ENCODE measurements at places on chromosomes 7 and 10.

DNA sequence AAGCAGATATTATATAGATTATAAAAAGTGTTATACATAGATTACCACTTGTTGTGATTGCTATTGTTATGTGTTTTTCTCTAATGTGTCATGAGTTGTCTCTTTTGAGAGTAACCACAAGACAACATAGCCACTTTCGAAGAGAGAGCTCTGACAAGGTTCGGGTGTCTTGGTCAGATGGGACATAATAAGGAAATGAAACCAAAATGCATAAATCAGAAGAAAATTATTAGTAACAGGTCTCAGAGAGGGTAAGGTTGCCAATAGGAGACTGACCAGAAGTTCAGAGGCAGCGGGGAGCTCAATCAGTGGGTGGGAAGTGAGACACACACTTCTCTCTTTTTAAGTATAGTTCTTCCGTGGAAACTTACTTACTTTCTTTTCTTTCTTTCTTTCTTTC, 639.2 kb upstream of the POT1 start:
- no peak for DNase-seq

GRCh38 chr10:127017541-127018297, 112.5 kb downstream of the DOCK1 start:
- no peak for DNase-seq

DNA sequence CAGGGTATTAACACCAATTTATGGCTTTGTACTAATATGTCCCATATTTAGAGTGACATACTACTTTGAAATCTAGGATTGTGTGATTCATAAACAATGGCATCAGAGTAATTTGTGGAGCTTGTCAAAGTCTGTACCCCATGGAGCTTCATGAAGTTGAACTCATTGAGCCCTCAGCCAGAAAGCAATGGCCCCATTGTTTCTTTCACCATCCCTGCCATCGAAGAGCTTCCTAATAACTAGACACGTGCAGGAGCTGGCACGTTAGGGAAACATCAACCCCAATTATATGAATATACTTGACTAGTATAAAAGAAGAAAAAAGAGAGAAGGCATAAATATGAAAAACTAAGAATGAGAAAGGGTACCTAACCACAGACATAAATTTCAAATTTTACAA, 206.6 kb downstream of the CXCL12 start:
- no peak for DNase-seq

DNA sequence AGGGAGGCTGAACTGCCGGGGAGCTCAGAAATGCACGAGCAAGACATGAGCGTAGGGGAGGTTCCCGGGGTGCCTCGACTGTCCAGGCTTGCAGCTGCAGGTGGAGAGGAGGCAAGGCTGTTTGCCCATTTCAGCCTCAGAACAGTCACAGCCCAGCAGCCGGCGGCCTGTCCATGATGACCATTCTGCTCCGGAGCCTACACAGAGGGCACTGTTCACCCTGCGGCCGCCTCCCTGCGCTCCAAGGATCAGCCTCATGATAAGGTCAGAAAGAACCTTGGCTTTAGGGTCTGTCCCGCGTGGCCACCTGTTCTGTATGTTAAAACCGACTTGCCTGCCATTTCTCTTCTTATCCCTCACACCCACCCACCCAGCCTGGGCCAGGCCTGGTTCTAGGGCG, 21.9 kb upstream of the CFAP46 start:
- no peak for DNase-seq

GRCh38 chr10:110426294-110427181, 71.2 kb upstream of the DUSP5 start:
- peak; percentile 37 for DNase-seq

DNA sequence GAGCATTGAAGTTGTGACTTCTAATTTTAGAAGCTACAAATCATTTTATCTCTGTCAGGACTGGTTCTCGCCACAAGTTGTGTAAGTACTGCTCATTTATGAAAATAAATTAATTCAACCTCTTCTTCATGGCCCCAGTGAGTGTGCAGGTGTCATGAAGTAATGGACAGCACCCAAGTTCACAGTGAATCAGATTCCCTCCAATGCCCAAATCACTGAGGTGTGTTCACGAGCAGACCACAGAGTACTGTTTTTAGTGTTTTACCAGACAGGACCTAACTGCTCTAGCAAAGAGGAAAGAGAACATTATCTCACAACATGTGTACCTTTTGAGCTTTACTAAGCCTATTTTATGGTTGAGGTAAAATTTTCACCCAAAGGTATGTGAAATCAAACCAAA, 980.0 kb downstream of the CNTNAP2 start:
- DNase-seq, result no peak

GRCh38 chr7:113100121-113100603, 13.5 kb upstream of the GPR85 start:
- DNase-seq, result no peak

DNA sequence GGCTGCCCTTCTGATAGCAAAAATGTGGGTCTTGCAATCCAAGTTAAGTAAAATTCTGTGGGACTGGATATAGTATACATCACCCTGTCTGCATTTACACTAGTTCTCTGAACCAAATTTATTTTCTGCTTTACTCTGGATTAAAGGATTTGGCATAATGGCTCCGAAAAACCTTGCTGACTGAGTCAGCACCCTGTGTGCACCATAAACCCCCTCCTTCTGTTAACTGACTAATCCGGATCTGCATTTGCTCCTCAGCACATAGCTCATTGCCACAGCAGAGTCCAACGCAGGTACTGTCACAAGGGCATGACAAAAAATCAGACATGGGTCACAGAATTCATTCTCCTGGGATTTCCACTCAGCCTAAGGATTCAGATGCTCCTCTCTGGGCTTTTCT, 1.3 kb downstream of the OR2A5 start:
- DNase-seq, result no peak

DNA sequence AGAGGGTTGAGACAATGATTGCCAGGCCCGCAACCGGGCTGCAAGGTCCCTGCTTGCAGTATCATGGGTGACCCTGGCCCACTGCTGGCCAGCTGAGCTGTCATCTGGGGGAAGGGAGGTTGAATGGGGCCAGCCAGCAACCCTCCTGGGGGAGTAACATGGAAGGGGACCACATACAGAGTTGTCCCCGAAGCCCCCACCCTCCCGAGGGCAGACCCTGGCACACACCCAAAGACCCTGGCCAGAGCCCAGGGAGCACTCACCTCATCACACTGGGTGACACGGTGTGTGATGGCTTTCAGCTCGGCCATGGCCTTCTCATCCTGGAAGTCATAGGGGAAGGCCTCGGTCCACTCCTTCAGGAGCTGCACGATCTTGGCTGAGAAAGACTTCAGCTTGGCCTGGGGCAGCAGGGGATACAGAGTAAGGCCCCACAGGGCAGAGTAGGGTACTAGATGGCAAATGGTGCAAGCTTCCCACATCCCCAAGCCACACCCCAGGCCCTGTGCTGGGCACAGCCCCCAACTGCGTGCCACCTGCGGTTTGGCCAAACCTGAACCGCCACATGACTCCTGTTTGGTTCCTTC, 63.4 kb downstream of the CSGALNACT2 start:
- DNase-seq, result no peak

DNA sequence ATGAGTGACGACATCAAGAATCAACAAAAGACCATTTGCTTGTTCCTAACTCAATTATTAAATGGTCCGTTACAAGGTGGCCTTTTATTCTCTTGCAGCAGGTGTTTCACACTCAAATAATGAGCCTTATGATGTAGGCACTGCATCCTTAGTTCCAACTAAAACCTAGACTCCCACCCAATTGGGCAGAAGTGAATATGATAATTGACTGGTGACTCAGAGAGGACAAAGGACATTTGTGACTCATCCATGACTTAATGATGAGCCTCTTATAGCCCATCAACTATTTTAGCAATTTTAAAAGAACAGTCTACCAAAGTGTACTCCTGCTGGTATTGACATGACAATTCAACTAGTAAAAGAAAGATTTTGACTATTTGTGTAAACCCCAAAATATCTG, 1027.8 kb upstream of the PHF14 start:
- DNase-seq, result no peak

DNA sequence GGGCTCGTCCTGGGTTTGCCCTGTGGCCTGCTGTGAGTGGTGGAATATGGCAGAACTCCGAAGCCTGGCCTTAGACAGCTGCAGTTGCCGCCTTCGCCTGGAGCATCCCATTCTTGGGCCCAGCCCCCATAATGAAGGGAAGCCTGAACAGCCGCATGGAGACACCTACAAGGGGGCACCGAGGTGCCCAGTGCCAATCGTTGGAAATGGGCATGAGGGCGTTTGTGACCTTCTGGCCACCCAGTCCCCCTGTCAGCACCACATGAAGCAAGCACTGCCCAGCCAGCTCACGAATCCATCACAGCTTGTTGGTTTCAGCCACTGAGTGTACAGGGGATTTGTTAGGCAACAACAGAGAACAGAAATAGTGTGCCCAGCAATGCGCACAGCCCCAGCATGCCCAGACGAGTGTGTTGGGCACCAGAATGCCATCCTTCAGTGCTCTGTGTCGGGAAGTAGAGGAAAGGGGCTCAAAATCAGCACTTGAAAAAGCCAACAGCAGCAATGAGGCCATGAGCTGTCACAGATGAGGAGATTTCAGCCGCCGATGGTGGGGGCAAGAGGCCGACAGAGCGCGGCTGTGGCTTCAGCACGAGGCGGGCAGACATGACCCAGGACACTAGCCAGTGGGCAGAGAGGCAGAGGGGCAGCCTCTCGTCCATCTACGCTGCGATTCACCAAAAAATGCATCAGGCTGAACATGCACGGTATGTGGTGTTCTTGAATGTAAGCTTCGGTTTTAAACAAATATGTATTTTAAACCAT, 91.2 kb downstream of the TNS3 start:
- DNase-seq, result no peak

DNA sequence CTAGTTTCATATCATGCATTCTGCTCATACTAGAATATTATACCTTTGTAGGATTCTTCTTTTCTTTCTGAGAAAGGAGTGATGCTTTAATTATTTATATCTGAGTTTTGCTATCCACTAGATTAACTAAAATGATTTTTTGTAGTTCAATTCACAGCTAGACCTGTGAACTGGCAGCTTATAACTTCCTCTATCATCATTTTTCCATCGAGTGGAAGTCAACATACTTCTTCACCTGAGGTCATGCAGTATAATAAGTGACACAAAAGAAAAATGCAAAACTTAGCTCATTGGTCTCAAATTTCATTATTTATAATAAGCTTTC, 8.0 kb downstream of the LRRN3 start:
- DNase-seq, result no peak

- peak; percentile 15 for DNase-seq
Observed at GRCh38 chr7:134154581-134155130, 27.5 kb downstream of the LRGUK start.

DNA sequence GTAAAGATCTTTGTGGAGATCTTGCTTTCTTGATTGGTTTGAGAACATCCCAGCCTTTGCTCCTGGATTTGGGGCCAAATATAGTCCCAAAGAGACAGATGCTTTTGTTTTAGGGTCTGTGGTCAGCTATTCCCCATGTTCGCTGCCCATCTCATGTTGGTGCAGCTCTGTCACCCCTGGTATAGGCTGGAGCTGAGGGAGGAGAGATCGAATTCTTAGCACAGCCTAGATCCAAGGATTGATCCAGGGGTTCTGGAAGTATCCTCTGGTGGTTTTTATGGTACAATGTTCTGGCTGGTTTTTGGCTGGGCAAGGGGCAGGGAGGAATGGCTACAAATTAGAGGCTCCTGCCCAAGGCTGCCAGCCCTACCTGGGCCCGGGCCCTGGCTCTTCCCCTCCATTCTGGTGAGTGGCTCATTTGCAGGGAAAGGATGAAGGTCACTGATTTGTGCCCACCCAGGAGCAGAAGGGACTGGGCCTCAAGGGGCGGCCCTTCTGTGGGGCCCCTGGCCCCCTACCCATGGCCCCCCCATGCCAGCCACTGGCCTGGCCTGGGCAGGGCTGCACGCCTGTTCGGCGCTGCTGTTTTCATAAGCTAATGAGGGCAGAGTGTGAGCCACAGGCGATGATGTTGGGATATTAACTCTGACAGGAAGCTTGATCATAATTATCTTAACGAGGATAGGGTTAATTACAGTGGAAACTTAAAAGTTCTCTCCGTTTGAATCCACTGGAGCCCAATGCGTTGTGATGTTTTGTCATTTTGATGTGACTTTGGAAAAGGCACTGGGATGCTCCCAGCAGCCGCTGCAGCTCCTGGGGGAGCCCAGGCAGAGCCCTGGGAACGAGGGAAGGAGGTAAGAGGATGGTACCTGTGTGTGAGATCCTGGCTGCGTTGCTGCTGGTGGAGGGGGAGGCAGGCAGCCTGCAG, 600.6 kb downstream of the LRMDA start:
- no peak for DNase-seq

GRCh38 chr10:102419269-102420180, 940 bp upstream of the PSD start:
- peak; percentile 42 for DNase-seq

- no peak for DNase-seq
Observed at GRCh38 chr7:134532180-134532953, 5.0 kb downstream of the AKR1B10 start.

- no peak for DNase-seq
Observed at GRCh38 chr10:43174969-43175368, 36.7 kb downstream of the CSGALNACT2 start.

- DNase-seq, result no peak
Observed at GRCh38 chr10:56082169-56082568, 278.9 kb downstream of the ZWINT start.

DNA sequence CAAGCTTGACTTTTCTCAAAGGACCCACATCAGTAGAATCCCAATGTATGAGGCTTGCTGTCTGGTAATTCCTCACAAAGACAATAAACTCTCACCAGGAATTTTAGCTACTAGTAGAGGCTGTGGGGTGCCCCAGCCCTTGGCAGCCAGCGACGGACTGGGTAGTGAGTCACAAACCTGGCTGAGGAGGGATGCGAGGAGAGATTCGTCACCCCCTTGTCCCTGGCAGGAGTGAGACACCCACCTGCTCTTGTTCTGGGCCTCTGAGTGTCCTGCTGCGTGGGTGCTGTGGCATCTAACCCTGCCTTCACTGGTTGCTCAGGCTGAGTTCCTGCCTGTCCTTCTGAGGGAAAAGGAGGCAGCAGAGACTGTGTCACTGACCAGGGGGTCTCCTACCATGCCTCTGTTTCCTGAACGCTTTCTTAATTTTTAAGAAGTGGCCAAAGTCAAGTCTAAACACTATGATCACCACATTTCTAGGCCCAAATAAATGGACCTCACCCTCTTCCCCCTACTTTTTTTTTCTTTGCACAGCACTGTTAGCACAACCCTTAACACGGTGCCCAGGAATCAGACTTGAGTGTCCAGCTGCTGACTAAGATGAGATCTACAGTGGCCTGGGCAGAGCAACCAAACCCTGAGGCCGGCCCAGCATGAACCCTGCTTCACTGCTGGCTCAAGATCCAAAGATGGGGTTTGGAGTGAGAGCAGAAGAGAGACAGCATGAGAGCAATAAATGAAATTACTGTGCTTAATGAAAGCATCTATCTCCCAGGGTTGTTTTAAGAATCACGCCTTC, 146.4 kb downstream of the ANLN start:
- DNase-seq, result peak; percentile 59

GRCh38 chr10:98621630-98622029, 174.9 kb upstream of the HPS1 start:
- DNase-seq, result no peak

DNA sequence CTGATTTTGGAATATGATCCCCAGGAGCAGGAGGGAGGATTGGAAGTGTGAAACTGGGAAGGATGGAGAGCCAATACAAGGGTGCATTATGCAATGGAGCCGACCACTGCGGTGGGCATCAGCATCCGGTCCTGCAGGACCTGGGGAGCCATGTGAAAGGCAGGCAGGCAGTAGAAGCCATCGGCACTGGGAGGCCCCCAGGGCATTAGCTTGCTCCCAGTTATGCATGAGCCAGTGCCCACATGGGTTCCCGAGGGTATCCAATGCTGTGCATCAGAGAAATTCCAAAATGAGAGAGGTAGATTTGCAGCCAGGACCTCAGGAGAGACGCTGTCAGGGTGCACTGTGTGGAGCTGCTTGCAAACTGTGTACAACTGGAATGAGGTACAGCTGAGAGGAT, 8.7 kb upstream of the KCP start:
- no peak for DNase-seq

All from ELR (cell line).